Left hindlimb (tissue), 1 donor: ENCODE measurements at places on chromosomes 13 and 19.

DNA sequence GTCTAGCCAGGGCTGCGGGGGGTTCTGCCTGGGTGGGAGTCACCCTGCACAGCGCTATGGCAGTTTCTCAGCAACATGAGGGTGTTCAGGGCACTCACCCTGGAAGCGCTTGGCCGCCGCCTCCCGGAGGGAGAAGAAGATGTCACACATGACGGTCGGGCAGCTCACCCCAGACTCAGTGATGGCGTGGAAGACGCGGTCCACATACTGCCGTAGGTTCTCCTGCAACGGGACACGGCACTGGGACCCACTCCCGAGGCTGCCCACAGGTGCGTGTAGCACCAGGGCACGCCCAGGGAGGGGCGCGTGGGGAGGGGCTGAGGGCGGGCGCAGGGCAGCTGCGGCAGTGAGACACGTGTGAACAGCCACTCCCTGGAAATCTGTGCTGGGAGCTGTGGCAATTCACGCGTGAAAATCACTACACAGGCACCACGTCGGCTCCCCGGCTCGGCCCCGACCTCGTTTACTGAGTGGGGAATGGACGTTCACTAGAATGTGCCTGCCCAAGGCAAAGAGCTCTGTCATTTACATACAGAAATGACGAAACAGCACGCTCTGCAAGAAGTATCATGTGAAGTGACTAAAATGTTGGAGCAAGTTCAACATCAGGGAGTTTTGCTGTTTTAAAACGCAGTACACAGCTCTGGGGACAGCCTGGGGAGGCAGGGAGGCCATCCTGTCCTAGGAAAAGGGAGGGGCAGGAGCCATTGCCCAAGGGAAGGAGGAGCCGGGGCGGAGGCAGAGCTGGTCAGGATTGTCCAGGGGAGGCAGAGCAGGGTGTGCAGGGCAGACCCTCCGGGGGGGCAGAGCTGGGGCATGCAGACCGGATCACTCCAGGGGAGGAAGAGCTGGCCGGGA is 41.5 kb upstream of the C13orf46 start:
- DNase-seq = no peak

- DNase-seq = no peak
Measured at GRCh38 chr13:106286811-106287210, 248.7 kb downstream of the EFNB2 start.

DNA sequence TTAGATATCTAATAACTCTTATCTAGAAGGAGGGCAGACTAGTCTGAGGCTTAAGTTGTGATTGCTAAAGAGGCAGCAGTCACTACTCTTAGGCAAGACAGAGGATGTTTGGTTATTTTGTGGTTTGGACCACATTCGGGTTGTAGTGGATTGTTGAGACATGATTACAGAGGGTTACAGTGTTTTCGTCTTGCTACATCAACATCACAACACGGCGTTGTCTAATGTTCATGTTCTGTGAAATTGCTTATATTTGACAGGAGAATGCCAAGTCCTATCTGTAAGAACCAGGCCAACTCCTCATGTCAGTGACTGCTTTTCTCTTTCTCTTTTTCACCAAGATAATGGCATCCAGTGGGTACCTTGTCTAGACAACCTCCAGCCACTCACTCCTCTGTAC is 16.8 kb upstream of the TM9SF2 start:
- DNase-seq = no peak

DNA sequence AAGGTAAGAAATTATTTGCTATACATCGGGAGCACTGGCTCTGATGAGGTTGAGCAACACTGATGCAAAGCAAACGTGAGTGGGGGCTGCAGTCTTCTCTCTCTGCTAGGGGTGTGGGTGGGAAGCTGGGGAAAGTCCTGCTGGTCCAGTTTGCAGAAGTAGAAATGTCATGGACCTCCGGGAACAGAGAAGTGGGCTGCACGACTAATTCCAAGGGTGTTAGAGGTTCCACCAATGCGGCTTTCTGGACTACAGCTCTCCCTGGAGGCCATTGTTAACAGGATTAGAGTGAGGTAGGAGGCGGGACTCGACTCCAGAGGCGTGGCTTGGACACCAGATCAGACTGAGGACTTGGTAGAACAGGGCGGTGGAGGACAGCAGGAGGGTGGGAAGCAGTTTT is 5.7 kb upstream of the FBXO27 start:
- no peak for DNase-seq

- no peak for DNase-seq
Measured at GRCh38 chr19:30519607-30520205, 147.5 kb downstream of the ZNF536 start.

- no peak for DNase-seq
Measured at GRCh38 chr13:50887151-50887550, 22.4 kb upstream of the RNASEH2B start.

DNA sequence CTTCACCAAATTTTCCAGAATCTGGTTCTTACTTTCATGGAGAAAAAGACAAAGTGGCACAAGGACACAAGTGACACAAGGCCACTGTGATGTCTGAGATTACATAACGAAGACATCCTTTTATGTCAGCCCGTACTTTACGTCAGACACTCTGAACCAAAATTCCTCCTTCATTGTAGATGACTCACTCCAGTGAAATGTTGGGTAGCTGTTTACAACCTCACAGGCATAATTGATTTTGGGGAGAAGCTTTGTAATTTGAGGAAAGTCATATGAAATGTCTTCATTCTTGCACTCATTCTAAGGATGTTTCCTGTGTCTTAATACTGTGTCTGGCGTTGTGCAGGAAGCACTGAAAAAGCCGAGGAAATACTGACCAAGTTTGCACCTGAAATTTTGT is 20.0 kb upstream of the LGALS14 start:
- no peak for DNase-seq

DNA sequence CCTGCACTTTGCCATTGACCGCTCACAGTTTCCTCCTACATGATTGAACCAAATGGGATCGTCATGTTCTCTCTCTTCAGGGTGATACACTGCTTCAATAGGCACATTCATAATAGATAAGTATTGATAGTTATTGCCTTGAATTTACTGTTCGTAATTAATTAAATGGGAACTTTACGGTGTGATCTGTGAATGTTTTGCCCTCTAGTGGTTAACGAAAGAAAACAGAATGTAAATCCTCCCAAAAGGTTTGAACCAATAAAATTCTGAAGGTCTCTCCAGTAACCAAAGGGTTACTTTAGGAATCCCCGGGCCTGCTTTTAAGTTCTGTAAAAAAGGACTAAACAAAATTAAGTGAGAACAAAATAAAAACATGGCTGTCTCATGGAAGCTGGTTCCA is 389.3 kb downstream of the DACH1 start:
- no peak for DNase-seq

- DNase-seq = no peak
Measured at GRCh38 chr19:50565984-50566903, 2.0 kb downstream of the LRRC4B start.

GRCh38 chr13:109393045-109393444 is 393.3 kb downstream of the IRS2 start:
- DNase-seq = no peak

GRCh38 chr19:13700621-13701020 is 63.7 kb upstream of the MRI1 start:
- DNase-seq = no peak

GRCh38 chr19:31337008-31337914 is 12.0 kb downstream of the TSHZ3 start:
- no peak for DNase-seq

GRCh38 chr13:35479038-35479492 is 2.6 kb upstream of the MAB21L1 start:
- DNase-seq = no peak

DNA sequence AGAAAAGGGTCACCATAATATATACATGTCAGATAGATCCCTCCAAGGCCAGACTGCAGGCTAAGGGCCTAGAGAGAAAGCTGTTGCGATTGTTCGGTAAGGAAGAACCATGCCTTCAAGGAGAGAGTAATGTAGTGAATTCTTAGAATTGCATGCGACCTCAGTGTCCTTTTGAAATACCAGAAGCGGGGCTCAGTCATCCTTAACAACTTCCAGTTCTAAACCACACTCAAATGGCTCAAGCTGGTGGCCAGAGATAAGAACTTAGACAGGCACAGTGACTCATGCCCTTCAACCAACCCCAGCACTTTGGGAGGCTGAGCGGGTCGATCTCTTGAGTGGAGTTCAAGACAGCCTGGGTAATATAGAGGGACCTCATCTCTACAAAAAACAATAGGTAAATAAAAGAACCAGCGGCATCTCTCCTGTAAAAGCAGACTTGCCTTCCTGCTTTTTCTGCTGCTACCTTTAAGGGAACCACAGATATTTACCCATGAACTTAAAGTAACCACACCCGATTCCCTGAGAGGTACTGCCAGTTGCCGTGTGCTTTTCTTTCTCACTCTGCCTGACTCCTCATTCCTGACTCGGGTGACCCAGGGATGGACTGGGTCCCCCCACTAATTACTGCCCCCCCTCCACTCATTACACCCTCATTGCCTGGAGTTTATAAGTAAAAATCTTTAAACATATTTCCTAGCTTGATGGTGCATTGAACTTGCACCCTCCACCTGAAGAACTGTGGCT is 15.4 kb upstream of the SIGLEC6 start:
- DNase-seq = no peak
